Lower lobe of right lung (tissue), 2 donors: ENCODE measurements at places on chromosomes 5 and 9. TPM values are rescaled to one million over a fixed set of nuclear protein-coding genes. Genes with fewer than 3 reads are reported as not detected.

- no peaks in the 10 kb centered on the region for H3K27me3 ChIP-seq
- no peak for DNase-seq
- no peaks in the 10 kb centered on the region for H3K36me3 ChIP-seq
- peaks cover 17% of the 10 kb centered on the region for H3K4me1 ChIP-seq
Measured at GRCh38 chr5:126780165-126780827, 3.4 kb downstream of the LMNB1 start.

- H3K27ac ChIP-seq = no peak overlapping the region
- no peak overlapping the region for H3K4me3 ChIP-seq
- no peaks in the 10 kb centered on the region for H3K27me3 ChIP-seq
- no peaks in the 10 kb centered on the region for H3K4me1 ChIP-seq
Measured at GRCh38 chr5:144117412-144117811, 53.0 kb downstream of the YIPF5 start.

DNA sequence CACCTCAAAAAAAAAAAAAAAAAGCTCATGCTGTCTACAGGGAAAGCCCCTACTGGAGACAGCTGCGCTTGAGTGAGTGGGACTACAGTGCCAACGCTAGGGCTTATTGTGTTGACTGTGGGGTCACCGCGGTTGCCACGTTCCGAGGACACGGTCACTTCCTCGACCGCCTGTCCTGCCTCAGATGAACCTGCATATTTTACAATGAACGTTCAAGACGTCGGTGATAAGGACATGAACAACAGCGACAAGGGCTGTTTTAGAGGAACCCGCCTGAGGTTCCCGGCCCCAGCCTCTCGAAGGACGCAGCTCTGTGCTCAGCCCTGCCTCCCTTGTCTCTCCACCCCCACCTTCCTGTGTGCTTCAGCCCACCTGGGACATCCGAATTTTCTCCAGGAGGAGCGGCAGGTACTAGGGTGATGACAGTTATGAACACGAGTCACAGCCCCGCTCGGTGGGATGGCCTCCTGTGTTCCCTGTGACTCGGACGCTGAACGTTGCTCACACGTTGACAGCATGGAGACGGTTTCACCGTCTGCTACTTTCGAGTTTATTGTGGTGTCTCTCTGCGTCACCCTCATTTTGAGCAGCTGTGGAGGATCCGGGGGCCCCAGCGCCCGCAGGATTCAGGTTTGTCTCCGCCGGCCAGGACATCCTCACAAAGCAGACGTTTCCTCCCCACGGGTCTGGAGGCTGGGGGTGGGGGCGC is 11.3 kb upstream of the DIPK1B start:
- no peak overlapping the region for H3K27ac ChIP-seq
- peak; percentile 54 for DNase-seq
- H3K36me3 ChIP-seq = no peaks in the 10 kb centered on the region
- peak overlapping the region; percentile 6 for H3K4me3 ChIP-seq
- H3K27me3 ChIP-seq = peaks cover 11% of the 10 kb centered on the region
- peaks cover 27% of the 10 kb centered on the region for H3K4me1 ChIP-seq

The LRRC70 gene
- 1.1 TPM for total RNA-seq

- no peaks in the 10 kb centered on the region for H3K4me1 ChIP-seq
- H3K36me3 ChIP-seq = no peaks in the 10 kb centered on the region
- no peaks in the 10 kb centered on the region for H3K27me3 ChIP-seq
- no peak overlapping the region for H3K27ac ChIP-seq
Measured at GRCh38 chr9:20200991-20201431, 412.2 kb upstream of the SLC24A2 start.

DNA sequence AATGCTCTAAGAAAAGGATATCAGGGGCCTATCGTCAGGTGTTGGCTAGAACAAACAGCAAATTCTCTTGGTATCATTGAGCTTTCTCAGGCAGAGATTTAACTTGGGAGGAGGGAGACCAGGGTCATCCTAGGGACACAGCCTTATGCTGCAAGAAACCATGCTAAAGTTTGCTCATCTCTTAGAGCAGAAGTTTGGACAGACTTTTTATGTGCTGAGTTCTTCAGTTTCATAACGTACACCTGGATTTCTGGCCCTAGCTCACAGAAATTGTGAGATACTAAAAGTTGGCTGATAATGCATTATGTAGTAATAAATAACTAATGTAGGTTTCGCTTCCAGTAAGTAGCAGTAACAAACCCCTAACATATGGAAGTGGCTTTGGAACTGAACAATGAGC is 1359.8 kb upstream of the CDH9 start:
- no peak overlapping the region for H3K4me3 ChIP-seq
- no peak for DNase-seq
- no peak overlapping the region for H3K27ac ChIP-seq
- H3K27me3 ChIP-seq = no peaks in the 10 kb centered on the region

The IFNA13 gene
- 1.1 TPM for total RNA-seq

The SPINK4 gene
- total RNA-seq = not detected

The GRIN3A gene
- 0.24 TPM for total RNA-seq

DNA sequence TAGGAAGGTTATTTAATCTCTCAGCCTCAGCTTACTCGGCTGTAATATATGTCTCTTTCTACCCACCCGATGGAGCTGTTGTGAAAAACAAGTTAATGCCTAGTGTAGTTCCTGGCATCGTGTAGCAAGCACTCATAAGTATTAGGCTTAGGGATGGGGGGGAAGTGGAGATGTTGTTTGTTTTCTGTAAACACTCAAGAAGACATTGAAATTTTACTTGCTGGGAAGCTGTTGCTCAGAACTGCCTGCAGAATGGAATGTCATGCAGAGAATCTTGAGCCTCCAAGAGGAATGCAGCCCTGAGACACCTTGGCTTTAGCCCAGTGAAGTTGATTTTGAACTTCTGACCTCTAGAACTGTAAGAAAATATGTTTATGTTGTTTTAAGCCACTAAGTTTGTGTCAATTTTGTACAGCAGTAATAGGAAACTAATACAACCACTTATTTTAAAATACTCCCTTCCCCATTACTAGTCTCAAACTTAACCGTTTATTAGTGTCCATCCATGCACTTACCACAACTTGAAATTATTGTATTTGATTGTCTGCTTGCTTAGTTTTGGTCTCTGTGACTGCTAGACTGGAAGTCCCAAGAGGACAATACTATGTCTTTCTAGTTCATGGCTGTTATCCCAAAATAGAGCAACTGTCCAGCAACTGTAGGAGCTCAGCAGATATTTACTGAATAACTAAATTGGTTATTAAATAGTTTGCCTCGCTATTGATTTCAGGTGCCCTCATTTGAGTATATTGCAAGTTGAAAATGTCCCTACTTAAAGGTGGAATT is 53.8 kb downstream of the MFAP3 start:
- no peak for DNase-seq
- no peaks in the 10 kb centered on the region for H3K27me3 ChIP-seq
- H3K4me3 ChIP-seq = no peak overlapping the region

The ARL14EPL gene
- not detected for total RNA-seq

DNA sequence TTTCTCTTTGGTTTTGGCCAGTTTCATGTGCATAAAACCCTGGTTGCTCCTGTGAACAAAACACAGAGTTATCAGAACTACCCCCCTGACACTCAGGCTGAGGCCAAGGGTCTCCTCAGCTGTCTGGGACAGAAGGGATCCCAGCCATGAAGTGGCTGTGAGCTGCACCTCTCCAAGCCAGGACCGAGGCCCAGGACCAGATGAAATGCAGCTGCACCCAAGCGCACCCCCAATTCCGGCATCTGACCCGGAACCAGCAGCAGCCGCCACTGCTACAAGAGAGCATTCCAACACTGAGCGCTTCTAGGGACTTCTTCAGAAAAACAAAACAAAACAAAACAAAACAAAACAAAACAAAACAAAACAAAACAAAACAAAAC is 16.0 kb upstream of the SLC25A51 start:
- H3K36me3 ChIP-seq = peaks cover 20% of the 10 kb centered on the region
- DNase-seq = no peak
- H3K27ac ChIP-seq = no peak overlapping the region
- no peak overlapping the region for H3K4me3 ChIP-seq
- H3K4me1 ChIP-seq = peaks cover 45% of the 10 kb centered on the region

- no peak for DNase-seq
- no peaks in the 10 kb centered on the region for H3K27me3 ChIP-seq
- no peak overlapping the region for H3K4me3 ChIP-seq
- no peaks in the 10 kb centered on the region for H3K36me3 ChIP-seq
- peaks cover 74% of the 10 kb centered on the region for H3K4me1 ChIP-seq
Measured at GRCh38 chr5:172170251-172170701, 17.7 kb downstream of the STK10 start.

The GFPT2 gene
- 13.4 TPM for total RNA-seq

The TNFSF8 gene
- 3.5 TPM for total RNA-seq

DNA sequence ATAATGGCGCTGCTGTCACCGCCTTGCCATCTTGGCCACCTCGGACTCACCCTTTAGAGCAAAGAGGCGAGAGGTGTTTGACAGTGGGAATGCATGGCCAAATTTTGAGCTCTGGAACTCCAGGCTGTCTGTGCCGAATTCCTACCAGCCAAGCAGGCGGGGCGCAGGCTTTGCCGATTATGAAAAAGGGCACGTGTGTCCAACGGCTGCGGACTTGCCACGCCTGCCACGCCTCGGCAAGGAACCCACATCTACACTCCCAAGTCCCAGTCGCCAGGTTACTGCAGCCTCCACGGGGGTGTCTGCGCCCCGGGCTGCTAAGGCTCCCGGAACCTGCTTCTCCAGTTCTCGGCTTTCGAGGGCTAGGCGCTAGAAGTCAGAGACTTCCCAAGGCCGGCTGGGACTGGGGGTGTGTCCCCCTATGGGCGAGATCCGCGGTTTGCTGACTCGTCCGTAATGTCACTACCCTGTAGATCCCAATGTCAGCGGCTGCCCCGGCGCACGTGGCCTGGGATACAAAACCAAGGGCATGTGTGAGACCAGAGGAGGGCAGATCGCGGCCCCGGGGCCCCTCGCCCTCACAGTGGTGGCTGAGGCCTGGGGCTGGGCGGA is 2.8 kb downstream of the NPR3 start:
- H3K36me3 ChIP-seq = no peaks in the 10 kb centered on the region
- H3K27ac ChIP-seq = peak overlapping the region; percentile 53
- H3K4me1 ChIP-seq = peaks cover 35% of the 10 kb centered on the region

The KIF4B gene
- not detected for total RNA-seq

DNA sequence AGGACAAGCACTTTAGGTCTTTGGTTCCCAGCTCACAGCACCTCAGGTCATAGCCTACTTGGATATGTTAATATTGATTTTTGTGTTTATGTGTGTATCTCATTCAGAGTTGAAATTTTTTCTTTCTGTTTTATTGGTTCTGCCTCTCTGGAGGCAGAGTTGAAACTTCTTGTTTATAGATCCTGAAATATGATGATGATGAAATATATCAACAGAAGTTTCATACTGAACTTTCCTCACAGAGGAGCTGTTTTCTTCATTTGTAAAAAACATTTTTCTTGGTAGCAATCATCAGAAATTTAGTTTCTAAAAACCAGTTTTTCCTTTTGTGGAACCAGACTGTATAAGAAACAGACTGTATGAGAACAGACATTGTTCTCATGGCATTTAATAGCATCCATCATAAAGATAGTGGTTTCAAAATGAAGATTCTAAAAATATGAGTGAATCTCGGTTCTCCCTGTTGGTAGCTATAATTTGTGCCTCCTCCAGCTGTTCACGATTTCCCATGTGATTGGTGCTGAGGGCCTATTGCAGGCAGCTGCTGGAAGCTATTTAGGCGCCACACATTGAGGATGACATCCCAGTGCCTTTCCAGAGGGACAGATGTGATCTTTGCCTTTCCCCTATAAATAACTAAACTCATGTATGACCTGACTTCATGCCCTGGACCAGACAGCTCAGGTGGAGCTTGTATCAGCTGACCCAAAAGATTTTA is 39.5 kb upstream of the CFAP157 start:
- peaks cover 95% of the 10 kb centered on the region for H3K36me3 ChIP-seq
- no peak for DNase-seq
- H3K27me3 ChIP-seq = no peaks in the 10 kb centered on the region
- peaks cover 8% of the 10 kb centered on the region for H3K4me1 ChIP-seq

DNA sequence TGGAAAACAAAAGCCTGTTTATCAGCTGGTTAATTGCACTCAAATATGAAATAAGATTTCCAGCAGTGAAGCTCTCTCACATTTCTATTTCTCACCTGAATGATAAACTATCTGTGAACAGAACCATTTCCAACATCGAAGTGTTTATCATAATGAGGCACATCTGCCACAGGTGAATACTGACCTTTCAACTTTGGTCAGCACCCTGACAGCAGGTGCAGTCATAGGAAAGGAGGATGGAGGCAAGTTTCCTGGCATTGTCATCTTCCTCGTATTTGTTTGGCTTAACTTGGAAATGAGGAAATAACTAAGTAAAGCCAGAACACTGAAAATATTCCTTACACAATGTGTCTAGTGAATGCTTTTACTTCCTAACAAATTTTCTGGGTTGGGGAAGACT is 716.4 kb downstream of the NR2F1-AS1 start:
- H3K27ac ChIP-seq = no peak overlapping the region
- no peak for DNase-seq
- no peaks in the 10 kb centered on the region for H3K27me3 ChIP-seq
- H3K36me3 ChIP-seq = no peaks in the 10 kb centered on the region
- no peak overlapping the region for H3K4me3 ChIP-seq

GRCh38 chr5:31100781-31101310 is 92.6 kb upstream of the CDH6 start:
- no peak overlapping the region for H3K4me3 ChIP-seq
- no peak for DNase-seq
- H3K4me1 ChIP-seq = no peaks in the 10 kb centered on the region
- no peak overlapping the region for H3K27ac ChIP-seq
- H3K36me3 ChIP-seq = no peaks in the 10 kb centered on the region
- no peaks in the 10 kb centered on the region for H3K27me3 ChIP-seq

- peaks cover 46% of the 10 kb centered on the region for H3K4me1 ChIP-seq
- peak overlapping the region; percentile 84 for H3K27ac ChIP-seq
- no peaks in the 10 kb centered on the region for H3K36me3 ChIP-seq
- peak overlapping the region; percentile 79 for H3K4me3 ChIP-seq
Measured at GRCh38 chr9:34989946-34990635, 546 bp downstream of the DNAJB5 start.

GRCh38 chr5:67195406-67196275 is 958 bp downstream of the CD180 start:
- H3K36me3 ChIP-seq = no peaks in the 10 kb centered on the region
- H3K4me1 ChIP-seq = peaks cover 27% of the 10 kb centered on the region
- no peak for DNase-seq

DNA sequence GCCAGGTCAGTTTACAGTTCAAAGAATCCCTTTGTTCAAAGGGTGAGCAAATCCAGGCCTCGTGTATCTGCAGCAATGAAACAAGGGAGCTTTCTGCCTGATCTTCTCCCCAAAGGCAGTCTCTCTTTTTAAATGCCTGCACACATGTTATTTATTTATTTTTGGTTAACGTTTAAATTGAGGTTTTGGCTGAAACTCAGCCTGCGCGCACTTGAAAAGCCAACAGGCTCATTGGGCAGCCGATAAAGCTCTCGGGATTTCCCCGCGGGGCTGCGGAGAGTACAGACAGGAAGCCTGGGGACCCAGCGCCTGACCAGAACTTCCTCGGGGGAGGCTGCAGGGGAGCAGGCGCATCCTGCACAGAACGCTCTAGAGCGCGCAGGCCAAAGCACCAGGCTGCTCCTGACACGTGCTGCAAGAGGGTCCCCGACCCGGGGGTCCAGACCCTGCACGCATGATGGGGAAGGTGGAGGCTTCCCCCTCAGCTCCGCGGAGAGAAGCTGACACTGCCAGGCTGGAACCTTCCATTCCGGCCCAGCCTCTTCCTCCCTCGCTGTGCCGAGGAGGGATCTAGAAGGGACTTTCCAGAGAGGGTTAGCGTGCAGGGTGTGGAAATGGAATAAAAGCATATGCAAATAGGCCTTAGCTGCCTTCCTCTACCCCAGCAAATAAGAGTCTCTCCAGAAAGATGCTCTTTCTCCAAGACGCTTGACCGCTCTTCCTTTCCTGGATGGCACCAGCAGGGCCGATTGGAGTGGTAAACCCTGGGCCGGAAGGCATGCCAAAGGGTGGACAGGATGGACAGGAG is 46.1 kb downstream of the PTTG1 start:
- peak; percentile 83 for DNase-seq
- H3K4me1 ChIP-seq = peaks cover 40% of the 10 kb centered on the region
- H3K4me3 ChIP-seq = peak overlapping the region; percentile 51
